ENCODE measurements at places on chromosomes 12 and 14. TPM values are rescaled to one million over a fixed set of nuclear protein-coding genes. Genes with fewer than 3 reads are reported as not detected.

DNA sequence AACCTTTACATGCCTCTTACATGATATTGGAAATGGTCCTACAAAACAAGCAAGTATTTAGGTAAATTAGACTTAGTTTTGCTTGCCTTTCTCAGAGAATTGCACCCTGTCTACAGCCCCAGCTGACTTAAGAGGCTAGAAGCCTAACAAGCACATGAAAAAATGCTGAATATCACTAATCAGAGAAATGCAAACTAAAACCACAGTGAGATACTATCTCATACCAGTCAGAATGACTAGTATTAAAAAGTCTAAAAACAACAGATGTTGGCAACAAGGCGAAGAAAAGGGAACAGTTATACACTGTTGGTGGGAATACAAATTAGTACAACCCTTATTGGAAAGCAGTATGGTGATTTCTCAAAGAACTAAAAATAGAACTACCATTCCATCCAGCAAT lies 103.8 kb downstream of the EGLN3 start:
- DNase-seq: no peak

DNA sequence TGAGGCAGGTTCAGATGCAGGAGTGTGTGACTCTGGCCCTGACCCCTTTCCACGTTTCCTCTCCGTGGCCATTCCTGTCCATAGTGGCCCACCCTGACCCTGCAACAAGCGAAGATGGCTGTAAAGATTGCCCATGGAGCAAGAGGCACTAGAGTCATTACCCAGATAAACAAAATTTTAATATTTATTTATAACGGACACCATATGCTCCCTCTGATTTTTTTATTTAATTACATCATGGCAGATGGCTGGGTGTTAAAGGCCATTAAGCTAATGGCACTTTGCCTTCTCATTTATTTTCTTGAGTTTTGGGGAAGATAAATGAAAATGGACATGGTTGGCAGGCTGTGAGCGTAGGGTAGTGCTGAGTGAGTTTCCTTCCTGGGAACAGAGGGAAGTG lies 58.7 kb downstream of the WSCD2 start:
- DNase-seq: no peak

Gene COCH
- 19.8 TPM for total RNA-seq

Gene GNB3
- total RNA-seq: 20.4 TPM
